ENCODE measurements at places on chromosomes 16 and 17.

DNA sequence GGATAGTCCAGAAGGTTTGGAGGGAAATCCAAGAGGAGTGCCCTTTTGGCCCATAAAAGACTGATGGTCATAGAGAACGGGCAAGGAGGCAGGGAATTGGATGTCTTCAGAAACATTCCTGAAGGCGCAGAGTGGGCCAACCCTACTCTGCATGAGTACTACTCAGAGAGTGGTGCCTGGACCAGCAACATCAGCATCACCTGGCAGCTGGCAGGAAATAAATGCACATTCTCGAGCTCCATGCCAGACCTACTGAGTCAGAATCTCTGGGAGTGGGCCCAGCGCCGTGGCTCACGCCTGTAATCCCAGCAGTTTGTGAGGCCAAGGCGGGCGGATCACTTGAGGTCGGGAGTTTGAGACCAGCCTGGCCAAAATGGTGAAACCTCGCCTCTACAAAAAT is 27.1 kb upstream of the SLC39A11 start:
- DNase-seq = no peak

DNA sequence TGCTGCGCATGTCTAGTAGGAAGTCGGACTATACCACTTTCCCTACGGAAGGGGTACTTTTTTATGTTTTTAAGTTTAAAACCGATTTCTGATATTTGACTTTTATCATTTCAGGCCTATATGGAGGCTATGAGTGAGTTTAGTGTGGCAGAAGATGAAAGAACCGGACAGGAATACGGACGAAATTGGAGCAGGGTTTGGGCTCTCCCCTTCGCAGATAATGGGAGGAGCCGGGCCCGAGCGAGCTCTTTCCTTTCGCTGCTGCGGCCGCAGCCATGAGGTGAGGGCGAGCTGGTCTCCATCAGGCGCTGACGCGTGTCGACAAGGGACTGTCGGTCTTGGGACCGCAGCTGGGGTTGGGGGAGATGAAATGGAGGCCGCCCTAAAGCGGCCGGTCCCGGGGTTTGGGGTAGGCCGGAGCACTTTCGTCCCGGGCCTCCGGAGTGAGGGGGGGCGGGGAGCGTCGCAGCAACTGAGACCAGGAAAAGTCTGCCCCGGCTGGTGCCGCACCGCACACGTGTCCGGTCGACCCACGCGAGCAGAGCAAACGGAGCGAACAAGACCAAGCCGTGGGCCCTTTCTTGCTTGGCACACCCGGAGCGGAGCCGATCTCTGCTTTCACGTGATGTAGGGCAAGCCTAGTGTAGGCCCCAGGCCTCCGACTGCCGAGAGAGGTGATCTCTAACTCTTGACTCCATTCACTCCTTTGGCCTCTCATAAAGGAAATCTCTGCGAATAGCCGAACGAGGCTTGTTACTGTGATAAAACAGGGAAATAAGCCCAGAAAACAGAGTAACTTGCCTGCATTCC is at the start of gene RPL19:
Gene RPL19 (plus strand): TSS at position 214 of the 810 bp plus-strand sequence. CDS start 62 bp downstream, at position 276.
- no peak for DNase-seq

DNA sequence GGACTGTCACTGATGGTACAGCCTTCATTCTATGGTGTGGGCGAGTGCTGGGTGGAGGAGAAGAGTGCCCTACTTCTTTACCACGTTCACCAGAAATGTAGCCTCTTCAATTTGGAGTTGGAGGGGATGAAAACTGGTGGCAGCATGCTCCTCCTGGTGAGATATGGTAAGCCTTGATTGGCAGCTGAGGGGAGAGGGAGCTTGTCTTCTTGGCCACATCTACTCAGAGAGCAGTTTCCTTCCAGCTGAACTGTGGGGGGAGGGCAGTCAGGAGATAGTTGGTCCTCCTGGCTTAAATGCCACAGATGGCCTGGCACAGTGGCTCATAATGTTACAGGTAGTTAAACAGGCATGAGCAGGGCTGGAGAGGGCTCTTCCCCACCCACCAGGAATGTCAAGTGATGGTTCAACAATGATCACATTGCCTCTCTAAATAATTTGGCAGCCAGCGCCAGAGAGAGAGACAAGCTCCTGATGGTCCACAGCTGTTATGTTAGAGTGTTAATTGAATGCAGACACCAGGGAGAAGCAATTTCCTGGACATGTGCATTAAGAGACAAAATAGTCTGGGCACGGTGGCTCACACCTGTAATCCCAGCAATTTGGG is 9.0 kb upstream of the MAPK3 start:
- no peak for DNase-seq

DNA sequence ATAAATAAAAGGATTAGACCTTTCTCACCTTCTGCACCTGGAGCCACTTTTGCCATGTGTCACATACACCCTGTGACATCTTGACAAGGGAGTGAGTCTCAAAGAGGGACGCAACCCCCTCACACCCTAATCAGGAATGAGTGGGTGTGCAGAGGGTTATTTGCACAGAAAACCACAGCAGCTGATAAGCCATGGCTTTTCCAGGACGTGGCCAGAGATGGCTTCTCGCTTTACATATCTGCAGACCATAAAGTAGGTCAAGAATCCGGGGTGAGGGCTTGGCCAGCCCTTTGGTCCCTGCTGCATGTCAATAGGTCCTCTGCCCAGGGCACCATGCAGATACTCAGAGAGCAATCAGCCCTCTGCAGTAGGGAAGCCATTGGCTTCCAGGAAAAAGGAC is 2.4 kb upstream of the CD300LF start:
- DNase-seq = no peak

GRCh38 chr16:69328854-69329316 is 1.5 kb downstream of the PDF start:
- peak; percentile 34 for DNase-seq

- no peak for DNase-seq
Measured at GRCh38 chr16:74608944-74609343, 2.0 kb upstream of the GLG1 start.

DNA sequence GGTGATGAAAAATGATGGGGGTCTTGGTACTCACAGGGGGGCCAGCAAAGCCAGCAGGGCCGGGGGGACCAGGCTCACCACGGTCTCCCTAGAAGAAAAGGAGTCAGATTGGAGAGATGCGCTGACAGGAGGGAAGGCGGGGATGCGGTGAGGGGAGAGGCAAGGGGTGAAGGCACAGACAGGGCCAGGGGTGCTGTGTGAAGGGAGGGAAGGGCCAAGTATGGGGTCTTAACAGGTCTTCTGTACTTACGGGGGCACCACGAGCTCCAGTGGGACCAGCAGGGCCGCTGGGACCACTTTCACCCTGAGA is 11.2 kb downstream of the COL1A1 start:
- no peak for DNase-seq

DNA sequence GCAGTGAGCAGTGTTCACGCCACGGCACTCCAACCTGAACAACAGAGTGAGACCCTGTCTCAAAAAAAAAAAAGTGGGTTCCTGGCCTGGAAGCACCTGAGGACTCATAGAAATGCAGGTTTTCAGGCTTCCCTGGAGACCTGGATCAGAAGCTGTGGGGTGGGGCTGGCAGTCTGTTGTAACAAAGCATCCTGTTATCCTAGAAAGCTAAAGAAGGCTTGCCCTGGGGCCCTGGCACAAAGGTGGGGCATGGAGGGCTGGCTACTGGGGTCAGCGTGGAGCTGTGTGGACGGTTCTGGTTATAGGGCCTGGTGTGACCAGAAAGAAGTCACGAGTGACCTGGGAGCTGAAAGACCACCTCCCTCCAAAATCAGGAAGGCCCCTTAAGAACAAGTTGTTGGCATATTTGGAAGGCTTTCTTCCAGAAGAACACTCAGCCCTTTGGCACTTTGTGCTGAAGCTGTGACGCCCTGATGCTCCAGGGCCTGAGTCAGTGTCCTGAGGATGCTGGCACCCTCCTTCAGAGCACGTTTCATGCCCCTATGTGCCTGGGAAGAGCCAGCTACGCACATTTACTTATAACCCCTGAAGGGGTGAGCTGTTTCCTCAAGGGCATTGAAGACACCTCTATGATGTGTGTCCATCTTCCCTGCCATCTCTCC is 6.2 kb downstream of the CRISPLD2 start:
- DNase-seq = peak; percentile 56

DNA sequence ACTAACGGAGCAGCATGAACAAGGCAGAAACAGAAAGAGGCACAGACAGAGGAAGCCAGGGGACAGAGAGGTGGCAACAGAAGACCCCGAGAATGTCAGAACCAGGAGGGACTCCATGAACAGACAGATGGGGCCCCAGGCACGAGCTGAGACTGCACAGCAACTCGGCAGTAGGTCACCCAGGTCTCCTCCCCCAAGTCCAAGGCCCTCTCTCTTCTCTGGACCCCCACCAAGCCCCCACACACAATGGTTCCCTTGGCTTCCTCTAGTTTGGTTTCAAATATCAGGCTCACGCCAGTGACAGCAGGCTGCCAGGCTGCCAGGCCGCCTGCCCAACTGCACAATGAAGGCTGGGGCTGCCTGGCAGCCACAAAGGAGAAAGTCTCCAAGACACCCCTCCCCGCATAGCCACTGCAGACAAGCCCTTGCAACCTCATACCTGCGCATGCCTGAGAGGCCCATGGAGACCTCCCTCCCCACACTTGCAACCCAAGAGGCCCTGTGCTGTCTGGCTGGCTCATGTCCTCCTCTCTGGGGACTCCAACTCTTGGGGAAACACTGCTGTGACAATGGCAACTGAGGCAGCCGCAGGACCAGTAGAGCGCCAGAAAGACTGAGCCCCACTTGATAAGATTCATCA is 54.8 kb downstream of the PIMREG start:
- DNase-seq = no peak

Data from HCEC 1CT (cell line).